RPMI7951 (cell line): ENCODE measurements at places on chromosomes 3 and 15. TPM values are rescaled to one million over a fixed set of nuclear protein-coding genes. Genes with fewer than 3 reads are reported as not detected.

SAXO2 gene
- under 0.01 TPM in 1 of 2 replicates, not detected in the other for total RNA-seq

GRCh38 chr15:77753281-77753873, 120.7 kb upstream of the LINGO1 start:
- DNase-seq, result peak; percentile 16

- DNase-seq, result no peak
These were observed 185.2 kb upstream of the ARL6 start for GRCh38 chr3:97579365-97579764.

DNA sequence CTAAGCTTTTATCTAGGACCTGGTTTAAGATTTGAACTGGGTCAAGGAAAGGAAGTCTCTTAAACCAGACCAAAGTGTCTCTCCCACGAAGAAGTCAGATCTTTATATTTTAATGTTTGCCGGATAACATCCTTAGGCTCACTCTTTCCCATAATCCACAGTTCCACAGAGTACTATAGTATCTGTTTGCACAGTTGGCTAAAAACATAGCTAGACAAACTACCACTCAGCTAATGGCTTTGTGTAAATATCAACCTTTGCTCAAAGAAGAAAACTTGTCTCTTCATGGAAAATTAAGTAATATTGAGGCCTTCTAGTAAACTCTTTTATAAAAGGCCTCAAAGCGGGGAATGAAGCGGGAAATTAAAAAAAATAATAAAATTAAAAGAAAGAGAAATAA, 13.5 kb upstream of the SLC9C1 start:
- DNase-seq, result no peak

- peak; percentile 75 for DNase-seq
These were observed 62.1 kb upstream of the WNT5A start for GRCh38 chr3:55549177-55549576.

DNA sequence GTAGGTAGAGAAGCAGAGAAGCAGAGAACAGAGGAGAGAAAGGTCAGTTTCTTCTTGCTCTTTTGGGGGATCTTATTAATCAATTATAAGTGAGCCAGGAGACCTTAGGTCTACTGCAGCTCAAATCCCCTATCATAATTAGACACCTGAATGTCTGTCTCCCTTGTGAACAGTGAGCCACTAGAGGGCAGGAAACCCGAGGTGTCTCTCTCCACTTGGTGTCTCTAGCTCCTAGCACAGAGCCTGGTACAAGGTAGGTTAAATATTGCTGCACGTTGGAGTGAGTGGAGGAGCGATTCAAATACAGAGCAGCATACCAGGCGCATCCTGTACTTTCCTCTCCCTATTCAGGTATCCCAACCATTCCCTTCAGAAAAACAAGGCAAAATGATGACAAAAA, 2.0 kb upstream of the ST8SIA2 start:
- DNase-seq, result peak; percentile 67

SLC7A14 gene
- 0.12 TPM in 1 of 2 replicates, not detected in the other for total RNA-seq

DISP2 gene
- 0.24 and 0.59 TPM in 2 replicates for total RNA-seq

CDHR4 gene
- total RNA-seq, result not detected in 2 replicates

DNA sequence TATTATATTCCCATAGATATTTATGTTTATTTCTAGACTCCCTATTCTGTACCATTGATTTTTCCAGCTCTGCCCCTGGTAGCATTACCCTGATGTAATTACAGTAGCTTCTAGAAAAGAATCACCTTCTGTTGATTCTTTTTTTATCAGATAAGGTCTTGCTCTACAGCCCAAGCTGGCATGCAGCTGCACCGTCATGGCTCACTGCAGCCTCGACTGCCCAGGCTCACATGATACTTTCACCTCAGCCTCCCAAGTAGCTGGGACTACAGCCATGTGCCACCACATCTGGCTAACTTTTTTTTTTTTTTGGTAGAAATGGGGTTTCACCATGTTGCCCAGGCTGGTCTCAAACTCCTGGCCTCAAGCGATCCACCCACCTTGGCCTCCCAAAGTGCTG, 41.8 kb downstream of the SLC24A1 start:
- DNase-seq, result no peak

DNA sequence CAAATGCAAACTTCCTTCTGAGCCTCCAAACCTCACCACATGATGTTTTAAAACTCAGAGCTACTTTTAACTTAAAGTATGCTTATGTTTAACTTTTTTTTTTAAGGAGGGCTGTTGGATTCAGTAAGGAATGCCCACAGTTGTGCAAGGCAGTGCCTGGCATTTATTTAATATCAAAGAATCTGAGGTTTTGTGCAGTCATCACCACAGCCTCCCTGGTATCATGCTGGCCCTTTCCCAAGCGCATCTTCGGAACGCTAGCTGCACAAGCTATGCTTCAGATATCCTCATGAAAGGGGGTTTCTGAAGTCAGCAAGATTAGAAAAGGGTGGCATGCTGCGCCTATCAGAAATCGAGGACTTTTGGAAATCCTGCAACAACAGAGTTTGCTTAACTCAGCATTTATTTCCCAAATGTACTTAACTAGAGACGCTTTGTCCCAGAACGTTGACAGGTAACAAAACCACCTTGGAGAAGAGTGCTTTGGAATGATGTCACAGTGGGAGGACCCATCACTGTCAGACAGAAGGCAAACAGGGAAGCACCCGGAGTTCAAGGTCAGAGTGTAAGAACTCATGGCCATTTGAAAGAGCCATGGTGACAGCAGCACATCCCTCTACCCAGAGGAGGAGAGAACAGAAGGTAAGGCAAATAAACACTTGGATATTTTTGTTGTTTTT, 120.2 kb upstream of the IGF1R start:
- no peak for DNase-seq

DNA sequence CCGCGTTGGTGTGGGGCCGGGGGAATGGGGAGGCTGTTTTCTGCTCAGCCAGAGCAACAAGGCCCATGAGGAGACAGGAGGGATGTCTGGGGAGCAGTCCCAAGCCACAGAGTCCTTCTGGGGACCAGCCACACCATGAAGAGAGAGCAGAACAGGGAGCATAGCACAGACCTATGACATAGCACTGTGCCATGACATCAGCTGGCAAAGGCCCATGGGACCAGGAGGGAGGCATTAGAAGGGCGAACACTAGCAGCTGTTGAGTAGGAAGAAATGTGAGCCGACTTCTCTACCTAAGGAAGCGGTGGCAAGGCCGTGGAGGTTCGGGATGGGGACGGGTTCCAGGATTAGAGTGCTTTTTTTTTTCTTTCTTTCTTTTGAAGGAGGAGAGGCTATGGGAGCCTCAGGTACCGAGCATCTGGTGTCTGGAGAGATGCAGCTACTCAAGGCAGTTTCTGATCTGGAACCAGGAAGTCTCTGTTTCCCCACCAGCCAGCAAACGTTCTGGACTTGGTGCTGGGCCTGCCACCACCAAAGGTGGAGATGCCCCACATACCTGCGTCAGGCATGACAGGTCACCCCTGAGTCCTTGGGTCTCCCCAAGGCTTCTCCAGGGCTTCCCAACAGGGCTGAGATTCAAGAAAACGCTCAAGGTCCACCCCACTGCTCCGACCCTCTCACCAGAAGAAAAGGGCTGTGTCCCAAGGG, 77.3 kb upstream of the CGNL1 start:
- no peak for DNase-seq

DNA sequence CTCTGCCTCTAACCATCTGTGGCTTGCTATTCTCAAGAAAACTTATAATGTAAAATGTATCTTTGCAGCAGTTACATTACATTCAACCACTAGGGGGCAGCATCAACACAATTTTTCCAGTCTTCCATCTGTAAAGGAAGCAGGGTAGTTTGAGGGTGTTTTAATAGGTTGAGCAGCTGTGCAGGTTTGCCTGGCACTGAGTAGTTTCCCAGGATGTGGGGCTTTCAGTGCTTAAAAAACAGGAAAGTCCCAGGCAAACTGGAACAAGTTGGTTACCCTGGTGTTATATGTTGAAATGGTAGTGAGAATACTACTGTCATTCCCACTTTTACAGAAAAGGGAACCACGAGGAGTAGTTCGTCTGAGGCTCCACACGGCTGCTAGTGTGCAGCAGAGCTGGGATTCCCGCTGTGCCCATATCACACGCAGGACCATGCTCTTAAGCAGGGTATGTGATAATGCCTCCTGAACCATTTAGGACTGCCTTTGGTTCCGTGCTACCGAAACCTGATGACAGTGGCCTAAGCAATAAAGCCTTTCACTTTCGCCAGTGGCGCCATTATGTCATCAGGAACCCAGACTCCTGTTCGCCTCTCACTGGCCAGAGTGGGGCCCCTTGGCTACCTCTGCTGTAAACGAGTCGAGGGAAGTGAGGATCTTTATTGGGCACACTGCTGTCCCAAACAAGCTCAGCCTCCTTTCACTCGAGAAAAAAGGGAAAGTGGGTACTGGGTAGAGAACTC, 64.7 kb upstream of the ZBTB38 start:
- peak; percentile 80 for DNase-seq

- DNase-seq, result no peak
These were observed 101.6 kb downstream of the PPM1L start for GRCh38 chr3:160857476-160858119.

DNA sequence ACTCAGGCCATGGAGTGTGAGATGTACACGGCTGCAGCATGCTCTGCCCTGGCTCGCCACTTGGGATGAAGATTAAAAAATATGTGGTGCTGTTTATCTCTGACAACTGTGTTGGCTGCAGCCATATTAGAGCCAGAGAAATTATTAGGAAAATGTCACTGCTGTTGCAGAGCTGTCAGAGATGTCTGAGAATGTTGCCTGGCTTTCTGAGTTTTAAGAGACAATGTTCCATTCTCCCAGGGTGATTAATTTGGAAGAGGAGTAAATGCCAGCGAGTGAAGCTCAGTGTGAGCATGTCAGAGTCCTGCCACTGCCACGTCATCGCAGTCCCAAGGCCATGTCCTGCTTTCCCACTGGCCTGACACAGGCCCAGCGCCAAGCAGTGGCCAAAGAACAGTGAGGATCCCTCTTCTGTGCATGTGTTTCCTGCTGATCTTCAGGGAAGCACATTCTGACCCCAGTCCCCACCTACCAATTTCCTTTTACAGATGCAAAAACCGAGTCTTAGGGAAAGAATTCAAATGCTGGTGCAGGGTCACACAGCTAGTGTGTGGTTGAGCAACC, 370.9 kb downstream of the GABRG3 start:
- no peak for DNase-seq

DNA sequence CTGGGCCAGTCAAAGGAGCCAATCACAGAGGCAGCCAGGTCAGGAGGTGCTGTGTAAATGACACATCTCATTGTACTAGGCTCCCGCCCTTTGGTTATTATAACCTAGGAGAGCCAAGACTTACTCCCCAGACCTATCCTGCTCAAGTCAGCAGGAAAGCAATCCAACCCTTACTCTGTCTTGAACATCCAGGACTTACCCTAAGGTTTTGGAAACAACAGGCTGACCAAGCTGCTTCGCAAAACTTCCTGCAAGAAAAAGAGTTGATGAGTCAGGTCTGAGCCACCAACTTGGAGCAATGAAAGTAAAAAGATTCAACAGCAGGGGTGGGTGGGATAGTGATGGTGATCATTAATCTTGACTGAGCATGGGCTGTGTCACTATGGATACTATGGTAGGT, 144.4 kb downstream of the MYLK start:
- DNase-seq, result peak; percentile 83

DNA sequence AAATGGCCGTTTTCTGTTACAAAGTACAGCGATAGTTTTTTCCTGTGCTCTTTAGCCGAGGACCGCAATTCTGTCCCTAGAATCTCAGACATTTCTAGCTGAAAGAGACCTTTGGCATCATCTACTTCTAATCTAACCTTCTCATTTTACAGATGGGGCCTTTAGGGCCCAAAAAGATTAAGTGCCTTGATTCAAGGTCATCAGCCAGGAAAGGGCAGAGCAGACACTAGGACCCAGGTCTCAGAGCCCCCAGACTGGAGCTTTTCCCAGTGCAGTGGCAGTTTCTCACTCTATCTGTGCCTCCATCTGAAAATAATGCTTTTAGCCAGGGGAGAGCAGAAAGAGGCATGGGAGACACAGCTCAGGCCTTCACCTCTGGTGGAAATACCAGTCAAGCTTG, 20.6 kb downstream of the ABHD2 start:
- DNase-seq, result no peak

CTXN2 gene
- not detected in 2 replicates for total RNA-seq

PIGX gene
- 32.1 and 43.6 TPM in 2 replicates for total RNA-seq

DNA sequence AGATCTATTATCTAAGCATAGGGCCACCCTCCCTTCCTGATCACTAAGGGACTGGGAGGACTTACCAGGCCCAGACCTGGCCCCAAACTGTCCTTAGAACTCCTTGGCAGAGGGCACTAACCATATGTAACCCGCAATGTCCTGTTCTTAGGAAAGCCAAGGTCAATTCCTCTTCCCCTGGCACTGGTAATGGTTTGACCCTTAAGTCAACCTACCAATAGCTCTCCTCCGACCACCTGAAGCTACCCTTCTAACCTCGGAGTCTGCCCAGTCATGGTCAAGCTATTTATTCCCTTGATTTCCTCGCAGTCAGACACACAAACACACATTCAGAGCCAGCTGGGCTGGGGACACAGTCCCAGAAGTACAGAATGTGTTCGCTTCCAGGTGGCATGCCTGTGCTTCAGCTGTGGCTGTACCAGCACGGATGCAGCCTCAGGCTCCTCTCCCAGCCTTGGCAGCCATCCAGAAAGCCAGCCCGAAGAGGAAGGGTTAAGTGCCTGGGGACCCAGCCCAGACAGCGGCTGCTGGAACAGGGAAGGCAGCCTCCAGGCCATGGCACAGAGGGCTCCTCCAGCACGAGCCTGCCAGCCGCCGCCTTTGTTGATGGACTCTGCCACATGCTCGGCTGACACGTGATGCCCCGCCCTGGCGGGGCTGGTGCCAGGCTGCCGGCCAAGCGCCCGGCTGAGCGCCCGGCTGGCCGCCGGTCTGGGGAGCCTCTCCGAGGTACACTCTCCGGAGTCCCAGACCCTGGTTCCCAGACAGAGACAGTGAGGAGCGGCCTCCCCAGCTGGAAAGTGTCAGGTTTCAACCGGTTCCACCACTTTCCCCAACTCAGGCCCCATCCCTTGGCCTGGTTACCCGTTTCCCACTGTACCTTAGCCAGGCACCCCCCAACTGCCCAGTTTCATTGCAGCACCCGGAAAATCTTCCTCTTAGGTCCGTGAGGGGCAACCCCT, 5.5 kb downstream of the BMF start:
- peak; percentile 98 for DNase-seq

DNA sequence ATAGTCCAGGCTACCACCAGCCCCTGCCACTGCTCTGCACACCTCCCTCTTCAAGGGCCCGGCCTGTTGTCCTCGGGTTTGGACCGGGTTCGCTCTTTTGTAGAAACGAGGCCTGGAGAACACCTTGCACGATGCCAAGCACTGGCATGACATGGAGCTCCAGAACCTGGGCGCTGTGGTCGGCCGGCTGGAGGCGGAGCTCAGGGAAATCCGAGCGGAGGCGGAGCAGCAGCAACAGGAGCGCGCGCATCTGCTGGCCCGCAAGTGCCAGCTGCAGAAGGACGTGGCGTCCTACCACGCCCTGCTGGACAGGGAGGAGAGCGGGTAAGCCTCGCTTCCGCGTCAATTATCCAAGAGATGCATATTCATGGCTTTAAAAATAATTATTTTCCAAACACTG, 72.4 kb downstream of the BFSP2 start:
- DNase-seq, result no peak

- DNase-seq, result no peak
These were observed 31.5 kb downstream of the APH1B start for GRCh38 chr15:63308947-63309346.
